ENCODE measurements at places on chromosomes 16 and 17. TPM values are rescaled to one million over a fixed set of nuclear protein-coding genes. Genes with fewer than 3 reads are reported as not detected.

GRCh38 chr17:27981978-27982377 is 60.5 kb upstream of the NLK start:
- no peak for DNase-seq

DNA sequence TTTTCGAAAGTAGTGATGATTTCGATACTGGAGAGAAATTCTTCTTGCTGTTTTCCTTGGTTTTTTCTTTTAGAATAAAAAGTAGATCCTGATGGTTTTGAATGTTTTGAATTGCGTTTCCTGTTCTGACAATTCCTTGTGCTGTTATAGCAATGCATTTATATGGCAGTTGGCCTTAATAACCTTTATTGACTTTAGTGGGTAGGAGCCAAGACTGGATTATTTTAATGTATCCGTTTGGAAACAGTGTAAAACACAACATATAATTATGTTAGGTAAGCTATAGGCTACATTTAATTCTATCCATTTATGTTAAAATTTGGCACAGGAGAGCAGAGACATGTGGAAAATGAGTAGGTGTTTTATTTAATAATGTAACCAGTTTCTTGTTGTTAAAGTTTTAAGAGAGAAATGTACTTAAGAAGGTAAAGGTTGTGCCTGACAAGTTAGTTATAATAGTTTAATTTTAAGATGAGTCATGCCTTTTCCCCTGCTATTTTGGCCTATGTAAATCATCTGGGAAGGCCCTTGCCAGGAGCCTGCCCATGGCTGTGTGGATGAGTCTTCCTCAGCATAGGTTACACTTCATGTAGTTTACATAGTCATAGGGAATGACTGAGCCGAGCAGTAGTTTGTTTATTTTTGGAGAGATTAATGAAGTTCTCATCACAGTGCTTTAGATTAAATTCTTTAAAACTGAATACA is 189.9 kb downstream of the FTO start:
- no peak for DNase-seq

GRCh38 chr16:86431540-86431939 is 78.8 kb upstream of the FOXF1 start:
- no peak for DNase-seq

- DNase-seq = no peak
Measured at GRCh38 chr17:18172531-18173278, 10.9 kb upstream of the ALKBH5 start.

MEFV gene
- 0.13 TPM for total RNA-seq

DNA sequence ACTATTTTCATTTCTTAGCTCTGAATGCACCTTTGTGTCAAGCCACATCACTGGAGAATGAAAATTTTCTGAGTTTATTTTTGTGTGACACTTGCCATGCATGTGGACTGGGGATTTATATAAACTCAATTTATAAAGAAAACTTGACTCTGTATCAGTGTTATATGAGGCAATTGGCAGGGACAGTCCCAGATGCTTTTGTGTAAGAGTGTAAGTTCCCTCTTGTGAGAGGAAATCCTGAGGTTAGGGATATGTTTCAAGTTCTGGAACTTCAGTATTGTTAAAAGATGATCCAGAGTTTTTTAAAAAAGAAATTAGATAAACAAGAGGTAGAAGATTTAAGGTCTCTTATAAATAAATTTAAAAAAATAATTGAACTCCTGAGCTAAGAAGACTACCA is 10.9 kb upstream of the CCL8 start:
- no peak for DNase-seq

ZG16 gene
- total RNA-seq = 0.23 TPM

DNA sequence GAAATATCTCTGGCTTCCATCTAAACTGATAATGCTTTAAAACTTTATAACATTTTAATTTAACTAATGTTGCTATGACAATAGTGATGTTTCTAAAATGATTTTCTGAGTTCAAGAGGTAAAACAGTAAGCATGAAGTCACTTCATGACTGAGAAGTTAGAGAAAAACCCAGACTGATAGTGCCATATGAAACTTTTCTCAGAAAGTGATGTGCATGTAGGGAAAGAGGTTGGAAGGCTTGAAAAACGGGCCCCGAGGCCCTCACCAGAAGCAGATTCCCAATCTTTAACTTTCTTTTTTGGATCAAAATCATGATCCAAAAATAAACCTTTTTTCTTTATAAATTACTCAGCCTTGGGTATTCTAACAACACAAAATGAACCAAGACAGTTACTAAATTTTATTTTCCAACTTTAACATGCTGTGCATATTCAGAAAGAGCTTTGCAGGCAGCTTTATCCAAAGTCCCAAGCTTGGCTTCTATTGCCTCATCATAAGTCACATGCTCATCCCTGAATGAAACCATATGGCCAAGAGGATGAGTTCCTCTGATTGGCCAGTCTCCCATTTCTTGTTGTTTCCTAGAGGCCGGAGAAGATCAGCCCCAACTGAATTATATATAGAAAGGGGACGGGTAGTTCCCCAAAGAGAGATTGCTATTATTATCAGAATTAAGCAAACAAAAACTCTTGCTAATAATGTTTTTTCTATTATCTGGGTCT is 357.6 kb upstream of the SALL1 start:
- no peak for DNase-seq

ZPBP2 gene
- not detected for total RNA-seq

NPIPB9 gene
- not detected for total RNA-seq

Measured in HT-29 (cell line).